ENCODE measurements at places on chromosomes 16 and 17.

DNA sequence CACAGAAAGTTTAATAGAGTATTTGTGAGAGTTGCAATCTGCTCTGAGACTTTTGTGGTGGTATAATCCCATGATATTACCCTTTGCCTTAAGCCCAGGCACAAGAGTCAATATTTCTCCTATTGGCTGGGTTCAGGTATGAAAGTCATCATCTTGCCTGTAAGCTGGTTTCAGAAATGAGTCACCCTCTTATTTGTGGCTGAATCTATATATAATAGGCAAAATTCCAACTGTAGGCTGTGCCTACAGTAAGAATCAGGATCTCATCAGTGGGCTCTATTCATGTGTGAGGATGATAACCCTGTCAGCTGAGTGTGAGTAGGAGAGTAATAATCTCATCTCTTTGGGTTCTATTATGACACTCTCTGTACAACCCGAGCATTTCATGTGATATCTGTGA, 2103.1 kb downstream of the TP53TG3F start:
- DNase-seq: no peak

GRCh38 chr16:57188711-57189002, 2.5 kb downstream of the RSPRY1 start:
- no peak for DNase-seq

GRCh38 chr17:61574542-61575351, 16.3 kb downstream of the NACA2 start:
- no peak for DNase-seq

- no peak for DNase-seq
Measured at GRCh38 chr16:85941863-85942644, 43.1 kb downstream of the IRF8 start.

DNA sequence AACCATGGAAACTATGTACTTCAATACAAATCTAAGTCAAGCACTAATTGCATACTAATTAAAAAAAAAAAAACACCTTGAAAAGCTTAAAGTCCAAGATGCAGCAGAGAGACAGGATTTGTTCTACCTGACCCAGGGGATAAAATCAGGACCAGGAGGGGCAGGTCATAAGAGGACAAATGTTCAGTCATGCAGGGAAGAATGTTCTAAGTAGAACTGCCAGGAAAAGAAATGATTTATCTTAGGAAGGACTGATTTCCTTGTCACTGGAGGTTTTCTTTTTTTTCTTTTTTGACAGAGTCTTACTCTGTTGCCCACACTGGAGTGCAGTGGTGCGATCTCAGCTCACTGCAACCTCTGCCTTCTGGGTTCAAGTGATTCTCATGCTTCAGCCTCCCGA, 9.1 kb upstream of the GHDC start:
- DNase-seq: no peak

Data from activated T-cell treated with anti-CD3 and anti-CD28 coated beads for 4 hours (primary cell).